ENCODE measurements at places on chromosomes 2 and 18. TPM values are rescaled to one million over a fixed set of nuclear protein-coding genes. Genes with fewer than 3 reads are reported as not detected.

RBKS gene
- 1.7 TPM for total RNA-seq

HOXD9 gene
- total RNA-seq: not detected

OTX1 gene
- 2.7 TPM for total RNA-seq

DHRS9 gene
- total RNA-seq: 15.0 TPM

MOCOS gene
- 63.1 TPM for total RNA-seq

UBE2F gene
- total RNA-seq: 78.9 TPM

RAD51AP2 gene
- 0.34 TPM for total RNA-seq

AMER3 gene
- total RNA-seq: not detected

CNTNAP5 gene
- total RNA-seq: not detected

ALPP gene
- total RNA-seq: not detected

GPR45 gene
- not detected for total RNA-seq

SULT1C2 gene
- total RNA-seq: 0.34 TPM

KCNG2 gene
- total RNA-seq: not detected

LONRF2 gene
- total RNA-seq: not detected

PTPRM gene
- 27.7 TPM for total RNA-seq

TMEM178A gene
- total RNA-seq: 0.28 TPM

CIB4 gene
- not detected for total RNA-seq

CFAP221 gene
- total RNA-seq: not detected

SMARCAL1 gene
- total RNA-seq: 21.0 TPM

CROCC2 gene
- not detected for total RNA-seq

TRAF3IP1 gene
- 18.9 TPM for total RNA-seq

STK16 gene
- 25.3 TPM for total RNA-seq

LRRTM1 gene
- not detected for total RNA-seq

ADGRF3 gene
- total RNA-seq: 0.07 TPM

C1GALT1C1L gene
- under 0.01 TPM for total RNA-seq

MMADHC gene
- total RNA-seq: 222 TPM

SNORC gene
- total RNA-seq: 1.1 TPM

CPS1 gene
- 16.1 TPM for total RNA-seq

AQP12A gene
- not detected for total RNA-seq

PDCD1 gene
- total RNA-seq: not detected

KANSL3 gene
- total RNA-seq: 24.9 TPM

PARD6G gene
- 34.5 TPM for total RNA-seq

IL36G gene
- 2.6 TPM for total RNA-seq

Data from nasal cavity respiratory epithelium epithelial cell of viscerocranial mucosa (primary cell).